ENCODE measurements at places on chromosomes 5 and 9.

GRCh38 chr5:77558266-77558665 is 66.2 kb upstream of the WDR41 start:
- DNase-seq: no peak

- DNase-seq: no peak
Measured at GRCh38 chr9:114080773-114081440, 2.8 kb upstream of the AMBP start.

GRCh38 chr9:120755810-120756434 is 37.3 kb downstream of the FBXW2 start:
- peak; percentile 64 for DNase-seq

- DNase-seq: no peak
Measured at GRCh38 chr5:172436879-172437369, 17.4 kb downstream of the SH3PXD2B start.

- DNase-seq: no peak
Measured at GRCh38 chr5:61023131-61023530, 78.1 kb downstream of the NDUFAF2 start.

DNA sequence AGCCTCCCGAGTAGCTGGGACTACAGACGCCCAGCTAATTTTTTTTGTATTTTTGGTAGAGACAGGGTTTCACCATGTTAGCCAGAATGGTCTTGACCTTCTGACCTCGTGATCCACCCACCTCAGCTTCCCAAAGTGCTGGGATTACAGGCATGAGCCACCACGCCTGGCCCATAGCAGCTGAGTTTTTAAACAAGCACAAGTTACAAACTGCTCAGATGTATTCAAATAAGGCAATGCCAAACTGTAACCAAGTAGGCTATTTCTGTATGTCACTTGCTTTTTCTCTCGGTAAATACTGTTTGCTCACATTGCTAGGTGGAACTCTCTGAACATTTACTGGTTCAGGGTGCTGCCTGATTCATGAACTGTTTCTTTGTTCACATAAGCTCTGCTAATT is 799.3 kb upstream of the NUDT12 start:
- DNase-seq: no peak

DNA sequence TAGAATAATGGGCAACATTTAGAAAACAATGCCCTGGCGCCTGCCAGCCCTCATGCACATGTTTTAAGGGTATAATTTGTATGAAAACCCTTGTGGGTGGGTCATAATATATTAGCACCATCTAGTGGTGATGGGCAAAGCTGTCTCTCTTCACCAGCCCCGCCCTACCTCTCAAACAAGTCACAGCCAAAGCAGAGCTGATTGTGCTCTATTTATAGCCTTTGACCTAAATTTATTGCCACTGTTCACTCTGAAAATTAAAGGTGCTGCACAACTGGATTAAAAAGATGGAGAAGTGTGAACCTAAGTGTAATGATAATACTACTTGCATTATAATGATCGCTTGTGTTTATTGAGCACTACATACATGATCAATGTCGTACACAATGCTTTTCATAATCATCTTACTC is 131.9 kb upstream of the ANKH start:
- DNase-seq: peak; percentile 53

GRCh38 chr5:129367883-129368282 is 92.2 kb upstream of the ADAMTS19 start:
- DNase-seq: no peak

DNA sequence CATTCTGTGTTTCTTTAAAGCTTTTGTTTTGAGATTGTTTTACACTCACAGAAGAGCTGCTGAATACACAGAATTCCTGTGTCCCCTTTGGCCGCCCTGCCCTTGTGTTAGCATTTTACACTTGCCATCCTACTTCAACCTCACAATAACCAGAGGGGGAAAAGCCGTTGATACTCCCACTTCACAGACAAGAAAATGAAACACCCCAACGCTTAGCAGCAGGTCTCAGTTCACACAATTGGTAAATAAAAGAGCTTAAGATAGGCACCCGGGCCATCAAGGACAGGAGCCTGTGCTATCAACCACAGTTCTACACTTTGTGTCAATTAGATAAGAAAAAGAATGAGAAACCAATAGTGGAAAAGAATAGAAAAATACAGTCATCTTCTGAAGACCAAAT is 178.0 kb downstream of the SYK start:
- DNase-seq: no peak

GRCh38 chr9:82011133-82011532 is 22.6 kb downstream of the SPATA31D1 start:
- no peak for DNase-seq

DNA sequence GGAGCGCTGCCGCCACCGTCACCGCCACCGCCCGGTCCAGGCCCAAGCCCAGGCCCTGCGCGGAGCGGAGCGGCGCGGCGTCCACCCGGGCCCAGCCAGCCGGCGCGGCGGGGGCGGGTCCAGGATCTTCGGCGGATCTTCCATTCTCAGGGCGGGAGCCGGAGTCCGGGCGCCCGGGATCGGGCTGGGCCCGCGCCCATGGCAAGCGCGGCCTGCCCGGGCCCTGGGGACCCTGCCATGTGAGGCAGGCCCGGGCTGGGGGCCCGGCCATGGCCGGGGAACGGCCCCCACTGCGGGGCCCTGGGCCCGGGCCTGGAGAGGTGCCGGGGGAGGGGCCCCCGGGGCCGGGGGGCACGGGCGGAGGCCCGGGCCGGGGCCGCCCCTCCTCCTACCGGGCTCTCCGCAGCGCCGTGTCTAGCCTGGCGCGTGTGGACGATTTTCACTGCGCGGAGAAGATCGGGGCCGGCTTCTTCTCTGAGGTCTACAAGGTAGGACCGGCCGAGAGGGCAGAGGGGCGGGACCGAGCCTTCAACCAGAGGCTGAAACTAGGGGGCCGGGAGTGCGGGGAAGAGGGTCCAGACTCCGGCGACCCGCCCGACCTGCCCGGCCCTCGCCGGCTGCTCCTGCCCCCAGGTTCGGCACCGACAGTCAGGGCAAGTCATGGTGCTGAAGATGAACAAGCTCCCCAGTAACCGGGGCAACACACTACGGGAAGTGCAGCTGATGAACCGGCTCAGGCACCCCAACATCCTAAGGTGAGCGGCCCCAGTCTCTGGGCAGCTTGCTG is 482 bp downstream of the TESK1 start:
- DNase-seq: peak; percentile 58

DNA sequence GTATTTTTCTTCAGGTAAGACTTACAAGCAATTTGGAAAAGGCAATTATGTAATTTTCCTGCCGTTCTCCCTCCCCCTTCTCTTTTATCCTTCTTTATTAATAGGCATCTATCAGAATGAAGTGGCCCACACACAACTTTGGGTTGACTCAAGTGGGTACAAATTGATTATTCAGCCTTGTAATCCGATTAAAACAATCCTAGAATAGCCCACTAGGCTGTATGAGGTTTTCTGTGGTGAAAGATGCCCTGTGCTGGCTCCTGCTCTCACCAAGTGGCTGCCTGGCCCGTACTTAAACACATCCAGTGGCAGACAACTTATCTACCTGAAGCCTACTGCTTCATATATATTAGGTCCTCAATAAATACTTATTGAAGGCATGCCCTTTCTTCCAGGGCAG is 177.3 kb upstream of the C9orf72 start:
- DNase-seq: no peak

- DNase-seq: peak; percentile 34
Measured at GRCh38 chr5:95835682-95836385, 13.3 kb upstream of the GLRX start.

- no peak for DNase-seq
Measured at GRCh38 chr5:179284751-179285631, 60.3 kb downstream of the ADAMTS2 start.

GRCh38 chr9:97419309-97419867 is 7.5 kb downstream of the TDRD7 start:
- DNase-seq: no peak

GRCh38 chr5:17772232-17772631 is 138.0 kb downstream of the TAF11L14 start:
- no peak for DNase-seq

GRCh38 chr5:90000351-90000750 is 409.2 kb downstream of the CETN3 start:
- DNase-seq: no peak

GRCh38 chr5:139872851-139873794 is 77.5 kb downstream of the PSD2 start:
- no peak for DNase-seq

DNA sequence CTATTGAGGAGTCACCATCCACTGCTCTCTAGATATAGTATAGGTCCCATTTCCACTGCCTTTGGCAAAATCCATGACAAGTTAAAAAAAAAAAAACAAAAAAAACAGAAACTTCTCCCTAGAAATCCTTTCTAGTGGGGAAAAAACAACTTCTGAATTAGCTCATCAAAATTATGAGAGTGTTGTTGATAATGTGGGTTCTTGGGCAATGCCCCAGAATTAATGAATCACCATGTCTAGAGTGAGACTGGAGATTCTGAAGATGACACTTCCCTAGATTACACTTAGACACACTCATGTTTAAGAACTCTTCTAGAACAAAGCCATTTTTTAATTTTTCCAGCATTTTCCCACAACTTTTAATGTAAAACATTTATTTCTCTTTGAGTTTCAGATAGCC is 728.0 kb upstream of the C9orf72 start:
- DNase-seq: no peak

DNA sequence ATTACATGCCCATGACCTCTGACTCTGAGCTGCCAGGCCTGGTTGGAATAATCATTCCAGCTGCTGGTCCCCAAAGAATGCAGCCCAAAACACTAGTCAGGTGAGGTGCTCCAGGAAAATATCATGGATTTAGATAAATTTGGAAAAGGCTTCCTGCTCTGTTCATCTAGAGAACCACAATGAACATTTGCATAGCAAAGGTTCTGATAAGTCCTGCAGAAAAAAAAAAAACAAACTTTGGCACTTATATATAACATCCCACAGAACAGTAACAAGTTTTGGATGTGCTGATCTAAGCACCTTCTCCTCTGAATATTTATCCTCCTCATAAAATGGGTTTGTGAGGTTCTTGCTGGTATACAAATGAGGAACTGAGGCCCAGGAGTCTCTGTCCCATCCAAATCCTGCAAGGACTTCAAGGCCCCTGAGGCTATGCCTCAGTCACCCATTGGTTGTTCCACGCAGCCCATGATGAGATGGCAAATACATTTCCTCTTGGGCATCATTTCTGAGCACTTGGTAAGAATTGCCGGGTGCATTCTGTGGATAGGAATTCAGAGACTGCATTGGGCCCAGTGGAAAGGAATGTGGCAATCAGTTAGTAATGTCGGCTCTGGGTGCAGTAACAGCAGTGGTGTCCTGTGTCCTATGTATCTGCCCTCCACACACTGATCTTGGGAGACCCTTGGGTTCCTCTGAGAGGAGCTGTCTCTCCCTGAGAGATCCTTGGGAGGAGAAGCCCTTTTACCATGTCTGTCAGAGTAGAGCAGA is 73.4 kb upstream of the ASS1 start:
- DNase-seq: no peak

DNA sequence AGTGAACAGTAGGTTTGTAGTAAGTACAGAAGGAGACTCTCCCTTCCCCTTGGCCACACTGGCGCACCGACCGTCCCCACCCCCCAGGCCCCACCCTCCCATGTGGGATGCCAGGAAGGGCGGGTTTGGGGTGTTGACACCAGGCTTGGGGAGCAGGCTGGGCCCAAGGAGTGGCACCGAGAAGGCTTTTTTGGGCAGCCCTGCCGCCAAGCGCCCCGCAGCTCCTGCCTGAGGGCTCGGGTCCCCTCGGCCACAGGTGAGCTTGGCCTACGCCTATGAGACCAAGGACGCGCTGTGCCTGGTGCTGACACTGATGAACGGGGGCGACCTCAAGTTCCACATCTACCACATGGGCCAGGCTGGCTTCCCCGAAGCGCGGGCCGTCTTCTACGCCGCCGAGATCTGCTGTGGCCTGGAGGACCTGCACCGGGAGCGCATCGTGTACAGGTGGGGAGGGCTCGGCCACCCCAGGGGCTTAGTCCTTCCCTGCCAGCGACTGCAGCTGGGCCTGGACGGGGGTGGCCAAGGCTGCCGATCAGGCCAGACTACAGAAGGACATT is 7.3 kb downstream of the GRK6 start:
- peak; percentile 32 for DNase-seq

DNA sequence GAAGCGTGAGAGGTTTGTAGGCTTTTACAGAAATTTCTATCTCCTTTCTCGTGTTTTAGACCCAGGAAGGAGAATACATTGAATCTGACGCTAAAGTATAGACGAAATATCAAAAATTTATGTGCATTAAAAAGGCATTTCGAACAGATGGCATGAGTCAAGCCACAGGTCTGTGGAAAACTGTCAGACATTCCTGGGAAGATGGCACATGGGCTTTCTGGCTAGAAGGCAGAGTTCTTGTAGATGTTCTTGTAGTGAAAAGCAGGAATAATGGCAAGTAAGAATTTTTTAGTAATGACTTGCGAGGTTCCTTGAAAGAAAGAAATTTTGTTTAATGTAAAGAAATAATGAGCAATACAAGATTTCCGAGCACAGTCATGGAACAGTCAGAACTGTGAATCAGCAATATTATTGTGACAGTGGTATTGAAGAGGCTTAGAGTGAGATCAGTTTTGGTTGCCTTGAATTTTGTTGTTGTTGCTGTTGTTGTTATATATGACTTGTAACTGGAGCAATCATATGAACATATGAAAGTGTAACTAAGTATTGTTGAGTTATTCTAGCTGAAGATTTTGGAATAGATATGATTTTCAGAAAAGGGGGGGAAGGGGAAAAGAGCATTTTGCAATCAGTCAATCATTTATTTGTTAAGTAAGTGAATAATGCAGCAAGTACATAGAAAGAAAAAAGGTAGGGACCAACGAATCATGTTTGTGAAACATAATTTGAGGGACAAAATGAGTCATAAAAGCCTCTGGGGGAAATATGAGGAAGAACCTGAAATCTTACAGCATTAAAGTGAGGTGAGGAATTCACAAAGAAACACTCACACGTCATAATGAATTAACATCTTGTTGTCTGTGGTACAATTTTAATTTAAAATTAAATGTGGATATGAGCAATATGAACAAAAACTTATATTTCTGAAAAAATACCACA is 339.0 kb upstream of the CTNND2 start:
- no peak for DNase-seq

- no peak for DNase-seq
Measured at GRCh38 chr5:86155796-86156195, 461.9 kb upstream of the COX7C start.

DNA sequence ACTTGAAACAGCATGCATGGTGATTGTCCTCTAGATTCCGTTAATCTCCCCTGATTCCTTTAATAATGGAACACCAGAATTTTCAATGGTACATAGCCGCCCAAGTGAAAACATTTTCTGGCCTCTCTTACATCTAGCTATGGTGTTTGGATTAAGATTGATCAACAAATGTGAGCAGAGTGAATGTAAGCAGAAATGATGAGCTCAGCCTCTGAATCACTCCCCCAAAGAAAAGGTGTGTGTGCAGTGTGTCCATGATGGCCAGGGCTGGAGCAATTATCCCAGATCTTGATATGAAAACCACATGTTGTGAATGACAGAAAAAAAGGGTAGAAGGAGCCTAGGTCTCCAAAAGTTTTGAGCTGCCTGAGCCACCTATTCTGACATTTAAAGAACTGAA is 55.3 kb downstream of the OR2K2 start:
- no peak for DNase-seq

DNA sequence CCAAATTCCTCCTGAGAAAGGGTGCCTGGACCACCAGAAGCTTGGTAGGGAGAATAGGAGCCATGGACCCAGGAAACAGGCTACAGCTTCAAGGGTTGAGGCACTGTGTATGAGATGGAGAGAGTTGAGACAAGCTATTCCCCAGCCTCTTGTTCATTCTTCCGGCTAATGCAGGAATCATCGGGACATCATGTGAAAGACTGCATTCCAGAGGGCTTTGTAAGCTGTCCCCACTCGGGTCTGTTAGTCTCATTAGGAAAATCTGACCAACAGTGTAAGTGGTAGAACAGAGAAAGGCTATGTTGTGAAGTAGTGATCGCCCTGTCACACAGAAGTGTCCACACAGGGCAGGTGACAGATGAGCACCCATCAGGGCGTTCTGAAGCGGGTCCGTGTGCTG is 81.4 kb downstream of the GABBR2 start:
- DNase-seq: no peak
